ENCODE measurements at places on chromosomes 12 and 14.

DNA sequence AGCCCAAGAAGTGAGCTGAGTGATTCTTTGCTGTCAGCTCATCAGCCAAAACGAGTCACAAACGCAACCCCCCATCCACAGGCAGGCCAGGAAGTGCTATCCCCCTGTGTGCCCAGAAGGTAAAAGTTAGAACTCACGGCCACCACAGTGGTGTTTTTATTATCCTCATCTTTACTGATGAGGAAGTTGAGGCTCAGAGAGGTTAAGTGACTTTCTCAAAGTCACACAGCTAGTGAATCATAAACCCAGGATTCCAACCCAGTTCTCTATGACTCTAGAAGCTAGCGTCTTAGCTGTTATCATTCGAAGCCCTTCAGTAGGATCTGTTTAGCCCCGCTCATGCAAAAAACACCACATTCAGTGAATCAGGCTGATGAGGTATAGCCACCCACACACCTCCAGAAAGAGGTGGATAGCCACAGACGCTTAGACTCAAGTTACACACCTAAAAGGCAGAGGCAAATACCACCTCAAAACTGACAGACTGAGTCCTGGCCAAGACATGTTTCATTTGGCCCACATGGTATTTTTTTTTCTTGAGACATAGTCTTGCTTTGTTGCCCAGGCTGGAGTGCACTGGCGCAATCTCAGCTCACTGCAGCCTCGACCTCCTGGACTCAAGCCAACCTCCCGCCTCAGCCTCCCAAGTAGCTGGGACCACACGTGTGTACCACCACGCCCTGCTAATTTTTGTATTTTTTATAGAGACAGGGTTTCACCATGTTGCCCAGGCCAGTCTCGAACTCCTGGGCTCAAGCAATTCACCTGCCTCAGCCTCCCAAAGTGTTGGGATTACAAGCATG, 100.7 kb downstream of the SCARB1 start:
- DNase-seq, result no peak

DNA sequence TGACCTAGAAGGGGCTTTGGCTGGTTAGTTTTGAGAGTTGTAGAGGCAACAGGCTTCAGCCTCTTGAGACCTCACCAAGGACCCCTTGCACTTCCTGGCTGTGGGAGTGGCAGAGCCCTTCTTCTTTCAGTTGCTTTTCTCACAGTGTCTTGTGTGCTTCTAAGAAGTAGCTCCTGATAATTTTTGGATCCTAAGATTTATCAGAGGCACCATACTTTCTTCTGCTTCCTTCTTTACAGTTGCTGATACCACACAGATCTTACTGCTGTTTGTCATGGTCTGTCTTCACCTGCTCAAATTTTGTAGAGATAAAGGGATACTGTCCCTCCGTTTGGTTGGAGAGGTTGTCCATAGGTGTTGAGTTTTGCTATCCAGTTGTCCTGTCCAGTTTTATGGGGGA, 33.8 kb downstream of the VRK1 start:
- DNase-seq, result no peak

DNA sequence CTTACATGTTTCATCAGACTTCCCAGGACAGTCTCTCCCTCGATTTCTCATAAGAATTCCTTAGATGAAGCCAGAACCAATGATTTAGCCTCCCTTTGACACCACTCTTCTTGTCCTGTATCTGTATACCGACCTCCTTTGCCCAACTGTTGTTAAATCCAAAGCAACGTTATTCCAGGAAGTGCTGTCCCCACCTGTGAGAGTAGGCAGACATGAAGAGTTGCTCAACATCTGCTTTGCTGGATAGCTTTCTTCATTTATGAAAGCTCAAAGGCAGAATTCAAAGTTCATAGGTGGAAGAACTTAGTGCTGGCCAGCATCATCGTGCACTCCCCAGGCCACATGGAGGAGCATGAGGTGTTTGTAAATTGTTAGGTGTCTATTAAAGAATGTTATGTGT, 55.6 kb downstream of the GTF2A1 start:
- DNase-seq, result no peak

DNA sequence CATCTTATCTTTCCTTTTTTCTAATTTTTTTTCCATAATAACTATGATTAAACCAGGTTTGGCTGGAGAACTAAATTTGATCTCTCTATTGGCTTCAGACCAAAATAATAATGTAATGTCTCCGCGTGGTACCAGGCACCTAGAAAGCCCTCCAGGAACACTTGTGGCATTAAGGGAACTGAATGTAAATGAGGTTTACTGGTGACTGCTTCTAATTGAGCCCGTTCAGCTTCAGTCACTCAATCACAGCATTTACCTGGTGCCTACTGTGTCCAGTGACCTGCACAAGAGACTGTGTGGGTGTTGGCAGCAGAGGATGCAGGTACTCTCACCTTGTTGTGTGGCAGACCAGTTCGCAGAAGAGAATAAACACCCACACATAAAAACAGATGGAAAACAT, 302.5 kb downstream of the DPF3 start:
- no peak for DNase-seq

GRCh38 chr12:67410667-67411067, 141.5 kb downstream of the CAND1 start:
- DNase-seq, result no peak

- DNase-seq, result no peak
Observed at GRCh38 chr12:130169256-130169655, 7.0 kb downstream of the FZD10 start.

DNA sequence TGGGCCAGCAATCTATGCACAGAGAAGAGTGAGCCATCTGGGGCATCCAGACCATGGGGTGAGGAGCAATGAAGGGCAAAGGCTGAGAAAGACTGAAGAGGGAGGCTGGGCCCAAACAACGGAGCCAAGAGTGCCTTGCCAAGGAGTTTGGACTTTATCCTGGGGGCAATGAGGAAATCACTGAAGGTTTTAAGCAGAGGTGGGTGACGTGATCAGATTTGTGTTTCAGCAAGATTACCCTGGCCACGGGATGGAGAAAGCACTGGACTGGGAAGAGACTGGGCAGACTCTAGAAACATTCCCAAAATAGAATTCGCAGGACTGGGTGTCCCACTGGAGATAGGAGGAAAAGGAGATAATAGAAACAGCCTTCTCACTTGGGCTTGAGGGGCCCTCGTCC, 65.3 kb downstream of the DPF3 start:
- DNase-seq, result no peak

GRCh38 chr12:111768159-111768895, 1.6 kb downstream of the ALDH2 start:
- no peak for DNase-seq

DNA sequence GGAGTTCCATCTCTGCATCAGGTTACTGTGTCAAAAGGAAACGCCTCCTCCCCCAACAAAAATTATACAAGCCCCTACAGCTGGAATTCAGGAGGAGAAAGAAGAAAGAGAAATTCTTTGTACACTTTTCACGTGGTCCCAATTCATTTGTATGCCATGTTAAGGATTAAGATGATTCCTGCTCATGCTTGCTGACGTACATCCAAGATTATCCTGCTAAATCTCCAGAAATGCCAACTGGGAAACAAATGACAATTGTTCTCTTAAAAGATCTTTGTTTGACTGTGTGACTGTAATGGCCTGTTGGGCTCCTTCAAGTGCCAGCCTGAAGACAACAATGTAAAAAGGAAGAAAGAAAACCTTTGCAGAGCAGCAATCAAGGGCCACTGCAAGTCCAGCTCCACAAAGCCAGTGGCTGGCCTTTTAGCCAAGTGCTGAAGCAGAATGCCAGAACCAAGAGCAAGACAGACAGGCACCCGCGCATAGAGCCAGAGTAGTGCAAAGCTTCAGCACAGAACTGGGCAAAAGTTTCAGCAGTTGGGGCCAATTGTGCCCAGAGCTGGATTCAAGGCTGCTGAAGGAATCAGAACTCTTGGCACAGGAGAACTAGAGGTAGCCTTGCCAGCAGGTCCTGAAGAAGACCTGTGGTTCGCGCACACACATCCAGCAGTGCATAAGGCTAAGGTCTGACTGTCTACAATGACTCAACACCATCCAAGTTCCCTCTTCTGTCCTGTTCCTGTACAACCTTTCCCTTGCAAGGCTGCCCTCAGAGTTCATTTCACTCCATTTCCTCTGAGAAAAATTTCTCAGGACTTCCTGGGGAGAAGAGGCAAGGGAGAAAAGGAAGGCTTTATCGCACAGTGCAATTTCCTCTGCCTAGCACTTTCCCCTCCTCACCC, 209.7 kb upstream of the BMP4 start:
- DNase-seq, result no peak

GRCh38 chr12:52616680-52617402, 1.5 kb downstream of the KRT73 start:
- DNase-seq, result no peak

GRCh38 chr12:122366685-122367475, 55.6 kb downstream of the CLIP1 start:
- no peak for DNase-seq

DNA sequence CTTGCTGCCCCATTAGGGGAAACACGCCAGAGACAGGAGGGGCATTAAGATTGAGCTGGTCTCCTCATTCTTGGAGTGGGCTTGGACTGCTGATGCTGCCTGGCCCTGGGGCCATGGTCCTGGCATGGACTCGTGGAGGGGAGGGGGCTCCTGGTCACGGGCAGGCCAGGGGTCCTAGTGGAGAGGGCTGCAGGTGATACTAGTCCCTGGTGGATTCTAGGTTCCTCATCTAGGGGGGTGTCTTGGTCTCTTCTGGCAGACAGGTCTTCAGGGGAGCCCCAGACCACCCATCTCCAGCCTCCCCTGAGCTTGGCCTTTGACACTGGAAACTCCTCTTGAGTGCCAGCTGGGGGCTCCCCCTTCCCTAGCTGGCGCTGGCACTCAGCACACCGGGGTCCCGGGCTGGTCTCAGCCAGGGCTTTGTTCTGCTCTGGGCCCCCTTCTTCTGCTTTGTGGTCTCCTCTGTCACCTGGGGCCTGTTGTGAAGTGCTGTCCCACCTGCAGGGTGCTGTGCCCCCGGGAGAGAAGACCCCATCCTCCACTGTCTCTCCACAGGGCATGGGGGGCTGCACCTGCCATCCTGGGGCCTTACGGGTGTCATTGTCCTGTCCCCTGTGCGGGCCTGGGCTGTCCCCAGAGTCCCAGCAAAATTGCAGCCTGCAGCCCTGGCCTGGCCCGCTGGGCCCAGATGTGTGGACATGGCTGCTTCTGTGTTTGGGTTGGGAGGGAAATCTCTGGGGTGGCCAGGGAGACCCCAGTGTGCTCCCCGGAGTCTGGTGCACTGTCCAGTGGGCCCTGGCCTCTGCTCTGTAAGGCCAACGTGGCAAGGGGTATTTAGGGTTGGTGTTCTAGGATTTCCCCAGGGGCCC, 2.3 kb downstream of the KIF26A start:
- no peak for DNase-seq

DNA sequence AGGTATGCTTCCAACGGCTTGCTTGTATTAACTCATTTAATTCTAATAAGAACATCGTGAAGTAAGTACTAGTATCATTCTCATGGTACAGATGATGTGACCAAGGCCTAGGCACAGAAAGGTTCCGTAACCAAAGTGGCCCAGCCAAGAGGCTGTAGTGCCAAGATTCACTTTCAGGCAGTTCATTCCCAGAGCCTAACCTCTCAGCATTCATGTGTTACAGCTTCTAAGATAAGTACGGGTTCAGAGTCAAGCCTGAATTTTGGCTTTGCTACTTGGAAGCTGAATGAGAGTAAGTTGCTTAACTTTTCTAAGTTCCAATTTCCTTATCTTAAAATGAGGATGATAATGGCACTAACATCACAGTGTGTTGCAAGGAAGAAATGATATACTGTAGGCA, 379.9 kb downstream of the AEBP2 start:
- no peak for DNase-seq

- DNase-seq, result no peak
Observed at GRCh38 chr14:76006253-76006652, 20.7 kb downstream of the IFT43 start.

DNA sequence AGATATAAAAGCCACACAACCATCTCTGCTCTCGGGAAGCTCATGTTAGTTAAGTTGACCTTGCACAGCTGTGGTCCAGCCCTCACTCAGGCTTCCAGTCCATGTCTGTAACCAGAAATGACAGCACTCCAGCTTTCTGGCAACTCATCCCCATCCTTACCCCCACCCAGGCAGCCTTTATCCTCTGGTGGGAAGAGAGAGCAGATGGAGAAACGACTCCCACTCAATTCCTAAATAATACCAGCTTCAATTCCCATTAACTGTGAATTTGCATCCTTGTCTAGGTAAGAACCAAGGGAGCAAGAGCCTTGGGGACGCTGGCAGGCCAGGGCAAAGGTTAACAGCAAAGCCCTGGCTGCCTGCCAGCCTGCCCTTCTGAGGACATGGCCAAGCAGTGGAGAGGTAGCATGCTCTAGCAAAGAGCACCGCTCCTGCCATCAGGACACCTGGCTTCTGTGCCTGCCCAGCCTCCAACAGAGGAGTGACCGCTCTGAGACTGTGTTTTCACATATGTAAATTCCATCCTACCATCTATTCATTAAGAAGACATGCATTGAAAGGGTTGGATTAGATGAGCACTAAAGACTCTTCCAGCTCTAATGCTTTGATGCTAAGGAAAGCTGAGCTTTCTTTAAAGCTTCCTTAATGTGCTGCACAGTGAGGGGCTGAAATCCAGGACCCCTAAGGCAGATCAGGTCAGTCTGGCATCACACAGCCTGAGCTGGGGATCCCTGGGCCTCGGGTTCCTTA, 236.1 kb downstream of the GRIN2B start:
- no peak for DNase-seq

GRCh38 chr12:66555113-66555512, 123.8 kb downstream of the GRIP1 start:
- no peak for DNase-seq

DNA sequence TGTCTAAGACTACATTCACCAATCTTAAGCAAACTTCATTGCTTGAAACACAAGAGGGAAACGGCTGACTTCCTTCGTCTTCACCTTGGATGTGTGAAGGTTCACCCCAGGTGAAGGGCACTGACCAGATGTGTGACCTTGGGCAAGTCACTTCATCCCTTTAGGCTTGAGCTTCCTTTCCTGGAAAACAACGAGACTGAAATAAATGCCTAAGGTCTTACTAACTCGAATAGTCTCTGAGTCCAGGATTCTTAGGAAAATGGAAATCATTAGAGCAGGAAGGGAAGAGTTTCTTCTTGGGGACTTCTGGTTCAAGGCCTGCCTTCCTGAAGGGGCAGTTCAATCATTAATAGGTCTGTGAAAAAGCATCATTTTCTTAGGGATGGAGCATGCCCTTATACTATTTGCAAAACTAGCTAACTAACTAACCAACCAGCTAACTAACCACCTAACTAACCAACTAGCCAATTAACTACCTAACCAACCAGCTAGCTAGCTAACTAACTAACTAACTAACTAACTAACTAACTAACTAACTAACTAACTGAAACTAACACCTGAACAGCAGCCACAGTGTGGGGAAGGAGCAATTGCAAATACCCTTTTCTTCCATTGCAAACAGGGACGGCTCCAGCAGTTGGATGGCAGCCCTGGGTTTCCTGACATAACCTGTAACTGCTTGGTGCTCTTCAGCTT, 31.5 kb upstream of the EMP1 start:
- no peak for DNase-seq

DNA sequence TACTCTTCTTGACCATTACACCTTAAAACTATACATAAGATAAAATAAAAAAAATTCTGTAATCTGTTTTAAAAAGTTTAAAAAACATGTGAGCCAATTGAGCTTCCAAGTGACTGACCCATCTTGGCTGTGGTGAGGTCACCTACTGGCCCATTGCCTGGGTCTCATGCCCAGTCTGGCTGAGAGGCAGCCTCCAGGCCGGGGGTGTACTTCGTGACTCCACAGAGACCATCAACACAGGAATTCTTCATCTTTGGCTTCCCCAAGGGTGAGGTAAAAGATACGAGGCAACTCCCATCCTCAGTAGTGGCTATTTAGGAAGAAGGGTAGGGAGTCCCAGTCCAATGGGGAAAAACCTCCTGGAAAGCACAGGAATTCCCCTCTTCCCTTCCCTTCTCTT, 113.2 kb downstream of the APAF1 start:
- DNase-seq, result no peak

Measured in T follicular helper cell (primary cell).